Activated naive CD8-positive, alpha-beta T cell treated with anti-CD3 and anti-CD28 coated beads for 36 hours (primary cell): ENCODE measurements at places on chromosomes 3 and 15. TPM values are rescaled to one million over a fixed set of nuclear protein-coding genes. Genes with fewer than 3 reads are reported as not detected.

Gene GP5
- 0.80 TPM for total RNA-seq

Gene BUB1B
- 62.3 TPM for total RNA-seq

Gene PDIA5
- 17.8 TPM for total RNA-seq

Gene SLCO3A1
- total RNA-seq: 2.7 TPM

Gene ALAS1
- 63.0 TPM for total RNA-seq

DNA sequence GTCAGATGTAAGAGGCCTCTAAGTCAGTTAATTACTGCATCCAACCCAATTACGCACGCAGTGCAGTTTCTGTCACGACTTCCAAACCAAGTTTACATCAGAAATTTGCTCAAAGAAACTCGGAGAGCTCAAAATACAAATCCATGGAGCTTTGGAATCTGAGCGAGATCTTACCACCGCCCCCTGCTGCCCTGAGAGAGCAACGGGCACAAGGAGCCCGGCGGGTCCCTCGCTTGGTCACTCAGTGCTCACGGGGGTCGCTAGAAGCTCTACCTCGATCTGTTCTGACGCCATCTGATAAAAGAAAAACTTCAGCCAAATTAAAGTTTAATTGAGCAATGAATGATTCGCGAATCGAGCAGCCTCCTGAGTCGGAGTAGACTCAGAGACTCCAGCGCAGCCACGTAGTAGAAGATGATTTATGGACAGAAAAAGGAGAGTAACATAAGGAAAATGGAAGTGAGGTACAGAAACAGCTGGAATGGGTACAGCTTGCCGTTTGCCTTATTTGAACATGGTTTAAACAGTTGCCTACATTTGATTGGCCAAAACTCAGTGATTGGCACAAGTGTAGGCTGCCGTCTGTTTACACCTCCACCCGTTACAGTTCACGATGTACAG lies 232.7 kb upstream of the ATP10A start:
- no peak for DNase-seq
- no peak overlapping the region for H3K27ac ChIP-seq
- H3K4me1 ChIP-seq: no peaks in the 10 kb centered on the region
- no peak overlapping the region for H3K4me3 ChIP-seq
- H3K36me3 ChIP-seq: no peaks in the 10 kb centered on the region
- H3K27me3 ChIP-seq: peaks cover 36% of the 10 kb centered on the region

DNA sequence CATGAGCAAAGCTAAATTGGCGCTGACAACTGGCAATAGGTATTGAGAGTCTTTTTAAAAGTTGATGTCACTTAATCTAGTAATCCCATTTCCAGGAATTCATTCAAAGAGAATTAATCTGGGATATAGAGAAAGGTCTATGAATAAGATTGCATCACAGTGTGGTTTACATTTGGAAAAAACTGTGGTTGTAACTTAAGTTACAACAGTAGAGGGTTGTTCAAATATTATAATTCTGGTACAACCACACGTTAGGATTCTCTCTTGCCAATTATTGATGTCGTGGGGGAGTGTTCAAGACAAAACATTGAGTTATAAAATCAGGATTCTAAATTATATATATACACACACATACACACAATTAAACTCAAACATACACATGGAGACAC lies 79.8 kb downstream of the LIPC start:
- peaks cover 22% of the 10 kb centered on the region for H3K36me3 ChIP-seq
- no peaks in the 10 kb centered on the region for H3K27me3 ChIP-seq
- H3K27ac ChIP-seq: no peak overlapping the region

DNA sequence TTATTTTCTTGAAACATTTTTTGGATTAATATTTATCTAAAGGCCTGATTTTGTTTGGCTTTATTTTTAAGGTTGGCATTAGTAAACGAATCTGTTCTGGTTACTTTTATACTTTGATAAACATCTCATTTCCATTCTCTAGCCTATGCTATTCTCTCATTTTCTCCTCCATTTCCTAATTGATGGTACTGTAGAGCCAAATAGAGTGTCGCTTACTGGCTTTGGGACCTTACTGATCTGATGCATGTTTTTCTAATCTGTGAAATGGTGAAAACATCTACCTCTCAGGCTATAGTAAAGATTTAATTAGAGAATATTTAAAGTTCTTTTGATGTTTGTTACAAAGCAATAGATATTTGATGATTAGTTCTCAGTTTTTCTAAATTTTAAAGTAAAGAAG lies 1.6 kb downstream of the LNP1 start:
- H3K27me3 ChIP-seq: no peaks in the 10 kb centered on the region
- no peak overlapping the region for H3K27ac ChIP-seq
- H3K36me3 ChIP-seq: peaks cover 46% of the 10 kb centered on the region
- peaks cover 40% of the 10 kb centered on the region for H3K4me1 ChIP-seq
- DNase-seq: no peak
- peak overlapping the region; percentile 97 for H3K4me3 ChIP-seq

GRCh38 chr3:135083756-135084155 lies 288.7 kb downstream of the EPHB1 start:
- H3K4me3 ChIP-seq: no peak overlapping the region
- H3K4me1 ChIP-seq: no peaks in the 10 kb centered on the region
- H3K36me3 ChIP-seq: no peaks in the 10 kb centered on the region
- H3K27ac ChIP-seq: no peak overlapping the region
- no peak for DNase-seq
- H3K27me3 ChIP-seq: peaks cover 11% of the 10 kb centered on the region

DNA sequence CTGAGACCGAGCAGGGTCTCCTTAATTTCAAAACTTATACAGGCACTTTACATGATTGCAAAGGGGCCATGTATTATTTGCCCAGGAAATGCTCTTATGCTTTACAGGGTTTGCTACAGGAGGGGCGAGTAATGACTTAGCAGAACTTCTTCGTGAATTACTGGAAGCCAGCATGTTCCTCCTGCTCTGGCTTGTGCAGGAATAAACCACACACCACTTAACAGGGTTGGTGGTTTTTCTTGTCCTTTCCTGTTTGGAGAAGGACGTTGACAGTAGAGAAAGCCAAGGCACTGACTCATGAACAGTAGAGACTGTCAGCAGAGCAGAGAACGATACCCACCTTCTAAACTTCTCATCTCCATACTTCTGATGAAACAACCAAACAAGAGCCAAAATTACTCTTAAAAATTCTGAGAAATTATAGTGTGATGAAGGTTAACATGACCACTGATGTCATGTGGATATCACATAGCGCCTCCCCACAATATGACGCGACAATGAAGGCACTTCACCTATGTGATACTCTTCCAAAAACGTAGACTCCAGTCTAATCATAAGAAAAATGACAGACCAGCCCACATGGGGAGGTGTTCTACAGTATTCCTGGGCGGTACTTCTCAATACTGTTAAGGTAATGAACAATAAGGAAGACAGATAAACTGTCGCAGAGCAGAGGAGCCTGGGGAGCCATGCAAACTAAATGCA lies 24.7 kb upstream of the MCTP2 start:
- DNase-seq: peak; percentile 49
- H3K27me3 ChIP-seq: peaks cover 64% of the 10 kb centered on the region
- peaks cover 3% of the 10 kb centered on the region for H3K36me3 ChIP-seq
- peaks cover 22% of the 10 kb centered on the region for H3K4me1 ChIP-seq

- peaks cover 6% of the 10 kb centered on the region for H3K4me1 ChIP-seq
- H3K4me3 ChIP-seq: no peak overlapping the region
- no peaks in the 10 kb centered on the region for H3K27me3 ChIP-seq
- DNase-seq: no peak
- no peak overlapping the region for H3K27ac ChIP-seq
Measured at GRCh38 chr3:52528586-52529375, 4.9 kb downstream of the NT5DC2 start.

- peaks cover 12% of the 10 kb centered on the region for H3K36me3 ChIP-seq
- H3K27me3 ChIP-seq: peaks cover 4% of the 10 kb centered on the region
- no peak overlapping the region for H3K27ac ChIP-seq
- H3K4me3 ChIP-seq: no peak overlapping the region
- H3K4me1 ChIP-seq: peaks cover 23% of the 10 kb centered on the region
- DNase-seq: no peak
Measured at GRCh38 chr3:67077656-67078055, 79.5 kb downstream of the KBTBD8 start.

- no peak overlapping the region for H3K27ac ChIP-seq
- no peaks in the 10 kb centered on the region for H3K36me3 ChIP-seq
- no peaks in the 10 kb centered on the region for H3K27me3 ChIP-seq
- no peak for DNase-seq
Measured at GRCh38 chr3:1902416-1902815, 196.2 kb upstream of the CNTN4 start.

DNA sequence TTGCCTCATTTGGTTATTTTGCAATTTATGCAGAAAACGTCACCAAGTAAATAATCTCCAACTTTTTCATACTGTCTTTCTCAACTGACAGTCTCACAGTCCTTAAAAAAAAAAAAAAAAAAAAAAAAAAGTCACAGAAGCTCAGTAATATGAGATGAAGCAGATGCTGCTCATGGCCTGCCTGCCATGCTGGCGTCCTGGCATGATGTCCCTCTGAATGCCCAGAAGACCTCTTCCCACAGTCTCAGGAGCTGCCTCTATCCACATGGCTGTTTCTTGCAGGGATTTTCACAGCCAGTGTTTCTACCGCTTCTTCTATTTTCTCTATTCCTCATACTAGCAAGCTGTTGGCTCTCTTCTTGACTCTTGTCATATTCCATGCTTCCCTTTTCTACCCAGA lies 87.7 kb downstream of the TGFBR2 start:
- peaks cover 78% of the 10 kb centered on the region for H3K4me1 ChIP-seq
- H3K4me3 ChIP-seq: no peak overlapping the region
- H3K36me3 ChIP-seq: peaks cover 83% of the 10 kb centered on the region
- no peaks in the 10 kb centered on the region for H3K27me3 ChIP-seq

GRCh38 chr15:70618929-70619328 lies 144.4 kb downstream of the UACA start:
- H3K27me3 ChIP-seq: peaks cover 12% of the 10 kb centered on the region
- H3K27ac ChIP-seq: no peak overlapping the region
- H3K4me1 ChIP-seq: no peaks in the 10 kb centered on the region
- no peak for DNase-seq

DNA sequence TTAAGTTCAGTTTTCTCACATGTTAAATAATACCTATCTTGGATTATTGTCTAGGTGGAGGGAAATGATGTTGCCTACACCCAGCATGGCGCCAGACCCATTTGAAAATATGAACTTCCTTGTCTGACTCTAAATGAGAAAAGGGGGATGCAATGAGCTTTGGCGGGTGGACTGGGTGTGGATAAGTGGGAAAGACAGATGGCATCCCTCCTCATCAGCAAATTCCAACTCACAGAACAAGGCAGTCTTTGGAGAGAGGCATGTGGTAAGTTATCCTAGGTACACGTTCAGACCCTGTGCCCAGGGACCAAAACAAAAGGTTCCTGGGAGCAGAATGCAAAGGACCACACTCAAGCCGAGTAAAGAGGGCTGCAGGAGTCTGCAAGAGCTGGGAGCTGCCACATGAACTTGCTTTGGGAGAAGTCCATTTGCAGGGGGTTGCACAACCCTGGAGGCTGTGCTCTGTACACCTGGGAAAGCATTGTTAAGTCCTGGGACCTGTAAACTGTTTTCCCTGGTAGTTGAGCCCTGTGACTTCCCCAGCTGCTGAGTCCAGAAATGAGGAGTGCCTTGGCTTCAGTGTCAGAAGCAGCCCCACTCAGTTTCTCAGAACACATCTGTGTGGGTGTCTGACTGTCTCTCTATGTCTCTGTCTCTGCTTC lies 102.3 kb upstream of the TPM1 start:
- no peak for DNase-seq
- peaks cover 32% of the 10 kb centered on the region for H3K27me3 ChIP-seq
- no peak overlapping the region for H3K4me3 ChIP-seq

DNA sequence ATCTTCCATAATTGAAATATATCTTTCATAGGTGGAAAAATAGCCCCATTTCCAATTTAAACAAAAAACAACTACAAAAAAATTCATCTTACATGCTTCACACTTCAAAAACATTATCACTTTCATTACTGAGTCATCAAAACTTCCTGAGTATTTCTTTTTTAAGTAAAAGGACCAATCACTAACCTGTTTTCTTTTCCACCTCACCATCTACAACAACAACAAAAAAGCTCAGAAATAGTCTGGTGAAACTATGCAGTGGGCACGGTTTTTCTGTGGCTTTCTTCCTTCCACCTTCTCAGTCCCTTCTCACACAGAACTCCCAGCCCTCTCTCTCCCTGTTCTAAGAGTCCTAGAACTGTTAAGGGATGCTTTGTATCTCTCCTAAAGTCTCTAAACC lies 20.3 kb upstream of the TNIK start:
- H3K4me3 ChIP-seq: no peak overlapping the region
- H3K27me3 ChIP-seq: no peaks in the 10 kb centered on the region
- no peaks in the 10 kb centered on the region for H3K36me3 ChIP-seq
- peak overlapping the region; percentile 34 for H3K27ac ChIP-seq
- H3K4me1 ChIP-seq: peaks cover 12% of the 10 kb centered on the region
- DNase-seq: peak; percentile 17

DNA sequence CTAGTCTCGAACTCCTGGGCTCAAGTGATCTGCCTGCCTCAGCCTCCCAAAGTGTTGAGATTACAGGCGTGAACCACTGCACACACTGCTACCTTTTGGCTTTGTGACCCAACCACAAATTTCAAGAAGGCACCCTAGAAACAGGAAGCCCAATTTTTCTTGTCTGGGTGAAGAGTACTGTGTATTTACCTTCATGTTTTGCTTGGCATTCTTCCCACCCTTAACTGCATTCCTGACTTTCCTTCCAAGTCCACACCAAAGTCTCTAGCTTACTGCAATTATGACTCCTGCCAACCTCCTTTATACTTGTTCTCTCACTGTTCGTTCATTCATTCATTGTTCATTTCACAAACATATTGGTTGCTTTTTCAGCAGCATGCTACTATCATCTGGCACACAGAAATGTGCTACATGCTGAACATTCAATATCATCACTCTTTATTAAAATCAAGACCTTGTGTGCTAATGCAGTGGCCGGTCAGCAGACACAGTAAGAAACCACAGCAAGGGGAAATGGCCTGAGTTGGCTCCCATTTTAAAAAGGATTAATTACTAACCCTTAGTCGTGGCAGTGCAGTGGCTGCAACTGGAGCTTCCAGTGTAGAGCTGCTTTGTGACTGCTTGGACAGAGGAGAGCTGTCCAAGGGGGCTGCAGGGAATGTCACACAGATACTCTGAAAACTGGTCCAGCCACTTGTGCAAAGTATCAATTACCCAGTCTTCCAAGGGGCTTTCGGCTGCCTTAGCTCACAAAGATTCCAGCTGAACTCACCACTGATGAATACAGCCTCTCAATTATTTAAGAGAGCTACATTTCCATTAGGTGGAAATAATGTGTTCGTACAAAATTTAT lies 94.0 kb downstream of the ETFA start:
- peaks cover 24% of the 10 kb centered on the region for H3K36me3 ChIP-seq
- no peak overlapping the region for H3K4me3 ChIP-seq
- no peak for DNase-seq
- no peaks in the 10 kb centered on the region for H3K4me1 ChIP-seq
- no peaks in the 10 kb centered on the region for H3K27me3 ChIP-seq
- H3K27ac ChIP-seq: no peak overlapping the region

DNA sequence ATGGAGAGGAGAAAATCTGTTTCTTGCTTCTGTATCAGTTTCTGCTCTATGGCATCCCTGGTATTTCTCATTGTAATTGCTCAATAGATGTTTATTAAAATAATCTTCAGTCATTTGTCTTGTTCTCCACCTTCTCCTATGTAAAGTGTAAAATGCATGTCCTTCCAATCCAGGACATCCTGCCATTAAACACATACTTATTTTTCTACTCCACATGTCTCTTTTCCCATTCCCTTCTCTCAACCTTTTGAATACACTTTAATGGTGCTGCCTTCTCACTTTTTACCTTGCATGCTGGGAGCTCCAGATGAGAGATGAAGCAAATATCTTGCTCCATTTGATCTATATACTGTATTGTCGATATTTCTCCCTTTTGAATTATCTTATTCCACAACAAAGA lies 49.7 kb downstream of the TUSC7 start:
- H3K4me1 ChIP-seq: no peaks in the 10 kb centered on the region
- H3K4me3 ChIP-seq: no peak overlapping the region
- H3K27me3 ChIP-seq: peaks cover 3% of the 10 kb centered on the region
- no peaks in the 10 kb centered on the region for H3K36me3 ChIP-seq
- no peak overlapping the region for H3K27ac ChIP-seq
- no peak for DNase-seq
